NK-92 treated with Interleukin-12 subunit alpha and Interleukin-12 subunit beta, amount 100 ng/mL, for 24 hours (cell line): ENCODE measurements at places on chromosomes 11 and 22.

GRCh38 chr11:65722261-65722660 is 1.7 kb upstream of the RNASEH2C start:
- DNase-seq: no peak

GRCh38 chr11:1139441-1140083 is 18.2 kb upstream of the MUC5AC start:
- no peak for DNase-seq

- no peak for DNase-seq
Measured at GRCh38 chr11:15367695-15368094, 253.0 kb downstream of the INSC start.

DNA sequence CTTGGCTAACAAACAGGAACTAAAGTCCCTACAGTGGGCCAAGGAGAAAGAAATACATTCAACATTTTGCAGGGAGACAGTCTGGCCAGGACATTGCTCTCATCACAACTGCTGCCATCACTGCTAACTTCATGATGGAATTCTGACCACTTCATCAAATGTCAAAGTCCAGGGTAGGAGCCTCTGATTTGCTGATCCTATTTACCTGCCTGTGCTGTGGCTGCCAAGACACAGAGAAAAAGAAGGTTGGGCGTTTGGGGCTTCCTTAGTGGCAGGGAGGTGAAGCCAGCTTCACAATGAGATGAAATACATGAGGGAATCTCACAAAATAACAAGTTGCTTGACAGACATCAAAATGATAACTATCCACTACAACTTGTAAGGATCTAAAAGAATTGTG is 343.9 kb upstream of the CADM1 start:
- DNase-seq: no peak

DNA sequence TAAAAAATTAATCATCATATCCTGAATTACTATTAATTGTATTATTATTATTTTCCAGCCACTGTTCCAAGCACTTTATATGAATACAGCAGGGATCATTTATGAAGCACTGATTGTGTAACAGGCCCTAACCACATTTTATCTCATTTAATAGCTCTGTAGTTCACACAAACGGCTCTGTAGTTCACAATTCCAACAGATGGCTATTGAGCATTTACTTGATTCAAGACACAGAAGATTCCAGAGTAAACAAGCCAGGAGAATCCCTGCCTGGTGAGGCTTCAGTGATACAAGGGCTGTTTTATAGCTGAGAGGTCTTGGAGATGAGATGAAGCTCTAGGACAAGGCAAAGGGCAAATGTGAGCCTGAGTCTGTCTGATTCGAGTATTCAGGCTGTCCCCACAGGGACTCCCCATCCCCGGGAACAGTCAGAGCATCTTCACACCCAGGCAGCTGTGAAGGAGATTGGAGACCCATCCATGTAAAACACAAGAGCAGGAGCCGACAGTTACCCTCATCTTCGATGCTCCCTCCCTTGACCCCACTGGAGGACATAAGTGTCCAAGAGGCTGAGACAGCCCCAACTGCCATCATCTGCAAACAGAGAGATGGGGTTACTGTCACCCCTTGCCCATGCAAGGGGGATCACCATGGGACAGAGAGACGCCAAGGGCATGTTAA is 222.5 kb downstream of the MN1 start:
- no peak for DNase-seq

GRCh38 chr11:13304655-13305335 is 27.2 kb downstream of the BMAL1 start:
- no peak for DNase-seq

- DNase-seq: no peak
Measured at GRCh38 chr11:91005458-91005857, 782.6 kb upstream of the CHORDC1 start.

DNA sequence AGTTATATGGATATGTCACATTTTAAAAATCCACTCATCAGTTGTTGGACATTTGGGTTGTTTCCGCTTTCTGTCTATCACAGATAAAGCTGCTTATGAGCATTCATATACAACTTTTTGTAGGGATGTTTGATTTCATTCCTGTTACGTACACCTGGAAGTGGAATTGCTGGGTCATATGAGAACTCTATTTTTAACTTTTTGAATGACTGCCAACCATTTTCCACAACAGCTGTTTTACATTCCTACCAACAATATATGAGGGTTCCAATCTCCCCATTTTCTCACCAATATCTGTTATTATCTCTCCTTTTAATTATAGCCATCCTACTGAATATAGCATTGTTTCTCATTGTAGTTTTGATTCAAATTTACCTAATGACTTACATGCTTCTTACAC is 172.0 kb downstream of the UVRAG start:
- no peak for DNase-seq

DNA sequence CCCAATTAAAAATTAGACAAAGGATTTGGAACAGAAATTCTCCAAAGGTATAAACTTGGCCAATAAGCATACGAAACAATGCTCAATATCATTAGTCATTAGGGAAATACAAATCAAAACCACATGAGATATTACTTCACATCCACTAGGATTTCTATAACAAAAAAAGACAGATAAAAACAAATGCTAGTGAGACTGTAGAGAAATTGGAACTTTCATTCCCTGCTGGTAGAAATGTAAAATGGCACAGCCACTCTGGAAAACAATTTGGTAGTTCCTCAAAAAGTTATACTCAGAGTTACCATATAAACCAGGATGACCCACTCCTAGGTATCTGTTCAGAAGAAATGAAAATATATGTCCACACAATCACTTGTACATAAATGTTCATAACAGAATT is 71.6 kb downstream of the RPL27A start:
- no peak for DNase-seq

DNA sequence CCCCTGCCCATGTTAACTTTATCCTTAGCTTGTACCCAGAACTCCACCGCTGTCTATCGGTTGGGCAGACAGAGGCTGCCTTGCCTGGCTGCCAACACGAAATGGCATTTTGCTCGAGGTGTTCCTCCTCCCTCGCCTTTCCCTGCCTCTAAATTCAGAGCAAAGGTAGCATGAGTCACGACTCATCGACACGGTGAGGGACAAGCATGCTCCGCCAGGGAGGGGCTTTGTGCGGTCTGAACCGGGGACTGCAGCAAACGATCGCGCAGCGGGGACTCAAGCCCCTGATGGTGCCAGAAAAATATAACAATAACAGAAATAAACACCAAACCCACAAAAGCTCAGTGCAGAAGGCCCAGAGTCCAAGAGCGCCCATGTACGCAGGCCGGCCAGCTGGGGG is 52.3 kb downstream of the RTL6 start:
- DNase-seq: no peak

DNA sequence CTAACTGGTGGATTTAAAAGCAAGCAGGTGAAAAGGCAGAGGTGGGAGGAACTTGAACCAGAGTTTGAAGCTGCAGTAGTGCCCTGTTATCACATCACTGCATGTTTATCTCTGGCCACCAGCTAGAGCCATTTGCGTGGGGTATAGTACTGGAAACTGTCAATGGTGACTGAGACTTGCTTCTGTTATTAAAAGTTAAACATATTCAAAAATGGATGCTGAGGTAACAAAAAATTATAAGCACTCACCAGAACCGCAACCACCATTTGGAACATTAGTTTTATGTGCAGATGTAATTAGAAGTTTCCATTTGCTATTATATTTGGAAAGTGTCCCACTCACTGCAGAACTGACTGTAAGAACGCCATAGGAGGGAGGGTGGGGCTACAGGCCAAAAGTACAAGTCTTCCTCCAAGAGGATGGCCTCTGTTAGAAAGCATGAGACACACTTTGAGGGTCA is 1.2 kb upstream of the CD59 start:
- no peak for DNase-seq

DNA sequence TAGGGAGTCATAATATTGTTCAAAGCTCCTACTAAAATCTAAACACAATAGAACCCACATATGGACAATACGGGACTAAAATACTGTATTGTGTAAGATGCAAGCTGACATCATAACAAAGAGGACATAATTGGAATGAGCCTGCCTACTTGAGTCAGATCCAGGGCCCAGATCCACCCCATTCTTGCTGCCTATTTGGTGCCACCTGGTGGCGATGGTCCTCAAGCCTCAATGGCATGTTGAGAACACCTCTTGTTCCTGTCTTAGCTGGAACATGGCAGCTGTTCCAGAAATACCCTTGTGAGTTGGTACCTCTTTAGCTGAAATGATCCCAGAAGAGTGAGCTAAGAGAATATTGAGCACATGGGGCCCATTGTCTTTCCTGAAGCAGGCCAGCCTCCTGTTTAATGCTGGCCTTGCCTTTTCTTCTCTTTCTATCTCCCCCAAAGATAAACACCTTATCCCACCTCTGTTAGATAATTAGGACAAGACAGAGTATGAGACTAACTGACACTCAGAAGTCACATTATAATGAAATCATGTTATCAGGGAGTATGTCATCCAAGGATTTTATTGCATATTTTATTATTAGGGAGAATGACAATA is 680.9 kb upstream of the ANO5 start:
- DNase-seq: no peak

DNA sequence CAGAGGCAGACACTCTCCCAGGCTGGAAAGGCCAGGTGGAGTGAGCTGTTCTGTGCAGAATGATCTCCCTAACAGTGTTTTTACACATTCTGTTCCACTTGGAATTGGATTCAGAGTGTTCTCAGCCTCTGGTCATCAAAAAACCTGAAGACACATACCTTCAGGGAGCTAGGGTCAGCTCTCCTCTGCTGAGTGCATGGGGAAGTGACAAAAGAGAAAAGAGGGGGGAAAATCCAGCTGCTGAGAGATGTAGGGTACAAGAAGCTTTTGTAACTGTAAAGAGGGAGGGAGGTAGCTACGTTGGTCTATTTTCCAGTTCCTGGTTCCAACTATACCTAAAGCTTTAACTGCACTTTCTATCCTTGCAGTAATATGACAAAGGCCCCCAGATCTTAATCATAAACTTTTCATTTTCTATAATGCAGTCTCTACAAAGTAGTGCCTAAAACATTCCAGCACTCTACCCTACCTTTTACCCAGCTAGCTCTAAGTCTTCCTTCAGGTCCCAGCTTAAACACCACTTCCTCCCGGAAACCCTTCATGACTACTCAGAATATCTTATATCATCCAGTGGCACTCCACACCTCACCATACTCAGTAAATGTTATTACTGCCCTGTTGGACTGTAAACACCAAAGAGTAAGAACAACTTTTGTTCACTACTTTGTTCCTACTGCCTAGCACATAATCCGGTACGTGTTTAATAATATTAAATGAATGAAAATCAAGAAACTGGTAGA is 9.2 kb downstream of the MAPK1 start:
- DNase-seq: no peak

- no peak for DNase-seq
Measured at GRCh38 chr22:29737251-29738117, 17.7 kb downstream of the CABP7 start.

DNA sequence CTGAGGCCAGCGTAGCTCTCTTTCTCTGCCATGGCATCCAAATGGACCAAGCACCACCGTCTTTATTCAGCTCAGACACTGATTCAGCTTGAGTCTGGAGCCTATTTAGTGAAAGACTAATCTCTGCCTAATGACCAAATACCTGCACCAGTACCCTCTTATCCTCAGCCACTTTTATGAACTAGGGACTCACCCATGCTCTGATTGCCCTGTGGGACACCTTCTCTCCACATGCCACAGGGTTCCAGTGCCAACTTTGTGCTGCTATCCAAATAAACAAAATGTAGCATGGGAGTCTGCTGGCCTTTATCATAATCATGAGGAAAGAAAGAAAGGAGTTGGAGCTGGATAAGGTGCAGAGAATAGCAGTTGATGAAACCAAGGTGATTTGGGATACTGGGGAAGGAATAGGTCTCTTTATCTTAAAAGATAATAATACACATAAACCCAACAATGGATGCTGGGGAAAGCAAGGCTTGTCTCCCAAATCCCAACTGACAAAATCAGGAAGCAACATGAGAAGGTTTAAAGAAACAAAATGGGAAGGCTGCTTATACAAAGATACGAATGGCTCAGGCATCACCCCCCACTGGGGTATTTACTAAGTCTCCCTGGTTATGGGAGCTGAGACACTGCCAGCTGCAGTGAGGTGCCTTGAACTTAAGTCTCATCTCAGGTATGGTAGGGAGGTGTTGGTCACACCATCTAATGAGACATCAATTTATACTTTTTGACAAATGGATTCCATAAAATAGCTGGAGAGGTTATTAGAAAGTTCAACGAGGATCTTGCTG is 63.3 kb downstream of the SYT9 start:
- DNase-seq: no peak

- no peak for DNase-seq
Measured at GRCh38 chr11:83572581-83573496, 286.7 kb upstream of the CCDC90B start.

- DNase-seq: no peak
Measured at GRCh38 chr11:130449310-130449990, 1.0 kb downstream of the ADAMTS15 start.

- no peak for DNase-seq
Measured at GRCh38 chr22:20015971-20016733, 471 bp downstream of the ARVCF start.

GRCh38 chr11:128057786-128058395 is 529.5 kb downstream of the ETS1 start:
- no peak for DNase-seq

GRCh38 chr22:39205344-39206021 is 39.3 kb downstream of the PDGFB start:
- peak; percentile 38 for DNase-seq

DNA sequence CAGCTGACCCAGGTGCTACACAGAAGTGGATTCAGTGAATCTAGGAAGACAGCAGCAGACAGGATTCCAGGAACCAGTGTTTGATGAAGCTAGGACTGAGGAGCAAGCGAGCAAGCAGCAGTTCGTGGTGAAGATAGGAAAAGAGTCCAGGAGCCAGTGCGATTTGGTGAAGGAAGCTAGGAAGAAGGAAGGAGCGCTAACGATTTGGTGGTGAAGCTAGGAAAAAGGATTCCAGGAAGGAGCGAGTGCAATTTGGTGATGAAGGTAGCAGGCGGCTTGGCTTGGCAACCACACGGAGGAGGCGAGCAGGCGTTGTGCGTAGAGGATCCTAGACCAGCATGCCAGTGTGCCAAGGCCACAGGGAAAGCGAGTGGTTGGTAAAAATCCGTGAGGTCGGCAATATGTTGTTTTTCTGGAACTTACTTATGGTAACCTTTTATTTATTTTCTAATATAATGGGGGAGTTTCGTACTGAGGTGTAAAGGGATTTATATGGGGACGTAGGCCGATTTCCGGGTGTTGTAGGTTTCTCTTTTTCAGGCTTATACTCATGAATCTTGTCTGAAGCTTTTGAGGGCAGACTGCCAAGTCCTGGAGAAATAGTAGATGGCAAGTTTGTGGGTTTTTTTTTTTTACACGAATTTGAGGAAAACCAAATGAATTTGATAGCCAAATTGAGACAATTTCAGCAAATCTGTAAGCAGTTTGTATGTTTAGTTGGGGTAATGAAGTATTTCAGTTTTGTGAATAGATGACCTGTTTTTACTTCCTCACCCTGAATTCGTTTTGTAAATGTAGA is 1.7 kb downstream of the MALAT1 start:
- DNase-seq: peak; percentile 23
